ENCODE measurements at places on chromosomes 5 and 9. TPM values are rescaled to one million over a fixed set of nuclear protein-coding genes. Genes with fewer than 3 reads are reported as not detected.

The IFNA21 gene
- polyA plus RNA-seq = not detected

DNA sequence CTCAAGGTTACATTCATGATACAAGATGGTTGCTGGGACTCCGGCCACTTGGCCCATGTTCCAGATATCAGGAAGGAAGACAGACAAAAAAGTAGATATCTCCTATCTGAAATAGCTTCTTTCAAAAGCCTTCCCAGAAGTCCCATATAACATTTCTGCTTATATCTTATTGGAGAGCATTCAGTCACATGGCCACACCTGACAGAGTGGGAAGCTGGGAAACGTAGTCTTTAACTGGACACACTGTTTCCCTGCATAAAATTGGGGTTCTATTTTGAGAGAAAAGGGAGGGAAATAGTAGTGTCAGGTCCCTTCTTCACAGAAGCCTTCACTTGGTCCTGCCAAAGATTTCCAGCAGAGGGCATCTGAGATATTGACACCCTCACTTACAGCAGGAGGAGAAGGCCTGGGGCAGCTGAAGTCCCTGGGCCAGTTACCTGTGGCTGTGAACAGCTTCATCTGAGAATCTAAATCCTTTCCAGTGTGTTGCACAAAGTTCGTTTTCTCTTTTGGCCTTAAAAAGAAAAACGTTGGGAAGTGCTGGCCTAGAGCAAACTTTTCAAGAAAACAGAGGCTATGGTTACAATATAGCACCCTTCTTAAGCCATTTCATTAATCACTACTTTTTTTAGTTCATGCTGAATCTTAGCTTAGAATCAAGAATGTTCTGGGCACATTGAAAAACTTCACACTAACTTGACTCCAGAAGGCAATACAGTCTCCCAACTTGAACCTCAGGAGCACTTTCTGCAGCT lies 33.5 kb downstream of the SPEF2 start:
- H3K4me1 ChIP-seq = no peaks in the 10 kb centered on the region
- no peaks in the 10 kb centered on the region for H3K36me3 ChIP-seq
- no peak for DNase-seq
- H3K4me3 ChIP-seq = no peak overlapping the region

The C5orf46 gene
- polyA plus RNA-seq = 1.0 TPM

DNA sequence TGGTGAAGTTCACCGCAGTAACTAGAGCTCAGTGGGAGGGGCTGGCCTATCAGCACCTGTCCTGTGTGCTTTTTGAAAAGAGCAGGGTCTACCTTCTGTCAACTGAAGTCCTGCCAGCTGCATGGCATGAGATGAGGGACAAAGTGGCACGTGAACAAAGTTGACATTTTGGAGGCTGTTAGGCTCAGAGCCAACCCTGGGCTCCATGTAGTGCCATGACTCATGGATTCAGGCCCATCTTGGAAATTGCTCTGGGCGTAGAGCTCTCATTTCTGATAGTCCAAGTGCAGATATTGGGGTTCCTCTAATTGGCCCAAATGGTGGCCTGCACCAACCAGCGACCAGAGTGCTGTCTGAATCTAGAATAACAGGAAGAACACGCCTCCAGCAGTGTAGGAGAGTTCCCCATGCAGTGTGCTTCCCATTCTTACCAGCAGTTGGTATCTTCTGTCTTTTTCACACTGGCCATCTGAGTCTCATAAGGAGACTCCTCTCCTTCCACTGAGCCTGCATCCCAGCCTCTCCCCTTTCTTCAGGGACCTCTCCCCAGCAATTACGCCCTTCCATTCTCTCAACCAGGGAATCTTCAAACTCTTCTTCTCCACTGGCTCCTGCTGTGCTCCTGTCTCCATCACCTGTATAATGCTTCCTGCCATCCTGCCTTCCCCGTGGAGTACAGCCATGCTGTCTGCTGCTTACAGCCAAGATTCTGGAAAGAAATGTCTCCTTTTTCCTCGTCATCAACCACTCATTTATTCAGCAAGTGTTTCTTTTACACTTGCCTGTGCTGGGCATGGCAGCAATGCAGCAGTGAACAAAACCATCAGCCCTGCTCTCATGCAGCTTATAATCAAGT lies 30.4 kb downstream of the IRF1 start:
- no peak overlapping the region for H3K4me3 ChIP-seq
- no peak for DNase-seq
- H3K4me1 ChIP-seq = peaks cover 56% of the 10 kb centered on the region
- H3K27ac ChIP-seq = no peak overlapping the region
- no peaks in the 10 kb centered on the region for H3K27me3 ChIP-seq
- H3K36me3 ChIP-seq = no peaks in the 10 kb centered on the region

DNA sequence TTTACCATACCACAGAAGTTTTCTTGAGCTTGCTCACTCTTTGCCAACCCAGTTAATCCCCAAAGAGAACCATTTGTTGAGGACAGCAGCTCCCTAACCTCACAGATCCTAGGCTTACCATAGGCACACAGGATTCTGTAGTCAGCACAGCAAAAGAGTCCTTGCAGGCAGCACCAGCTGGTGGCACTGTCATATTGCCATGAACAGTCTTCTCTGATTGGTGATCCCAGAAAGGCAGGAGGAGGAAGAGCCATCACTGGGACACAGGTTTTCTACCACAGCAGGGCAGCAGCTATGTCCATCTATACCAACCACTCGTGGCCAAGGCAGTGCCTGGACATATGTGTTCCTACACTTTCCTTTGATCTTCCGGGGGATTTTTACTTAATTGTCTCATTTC lies 297.1 kb upstream of the CD180 start:
- no peak for DNase-seq
- no peak overlapping the region for H3K27ac ChIP-seq
- no peaks in the 10 kb centered on the region for H3K4me1 ChIP-seq
- no peaks in the 10 kb centered on the region for H3K27me3 ChIP-seq

The ARSI gene
- polyA plus RNA-seq = 1.7 TPM

The CEL gene
- 0.22 TPM for polyA plus RNA-seq

The LAMC3 gene
- not detected for polyA plus RNA-seq

DNA sequence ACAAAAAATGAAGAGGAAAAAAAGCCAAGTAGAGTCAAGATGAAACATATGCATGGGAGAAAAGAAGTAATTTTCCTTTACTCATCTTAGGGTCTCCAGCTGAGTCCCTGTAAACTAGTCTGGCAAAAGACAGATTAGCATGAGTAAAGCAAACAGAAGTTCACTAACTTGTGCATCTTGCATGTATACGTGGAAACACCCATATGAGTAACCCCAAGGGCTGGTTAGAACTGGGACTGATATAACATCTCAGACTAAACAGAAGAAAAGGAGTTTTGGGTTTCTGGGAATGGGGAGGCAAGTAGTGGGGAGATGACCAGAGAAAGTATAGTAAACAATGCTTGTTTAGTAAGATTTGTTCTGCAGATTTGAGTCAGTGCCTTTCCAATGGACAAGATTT lies 20.1 kb upstream of the GLDC start:
- H3K36me3 ChIP-seq = no peaks in the 10 kb centered on the region
- no peak overlapping the region for H3K27ac ChIP-seq
- no peak for DNase-seq
- H3K4me1 ChIP-seq = no peaks in the 10 kb centered on the region
- H3K4me3 ChIP-seq = no peak overlapping the region

The SPOCK1 gene
- polyA plus RNA-seq = 25.6 TPM

- no peaks in the 10 kb centered on the region for H3K36me3 ChIP-seq
- H3K4me1 ChIP-seq = peaks cover 38% of the 10 kb centered on the region
- no peak overlapping the region for H3K4me3 ChIP-seq
- no peak for DNase-seq
- H3K27me3 ChIP-seq = no peaks in the 10 kb centered on the region
- no peak overlapping the region for H3K27ac ChIP-seq
Observed at GRCh38 chr9:115212832-115213231, 94.9 kb upstream of the TNC start.

DNA sequence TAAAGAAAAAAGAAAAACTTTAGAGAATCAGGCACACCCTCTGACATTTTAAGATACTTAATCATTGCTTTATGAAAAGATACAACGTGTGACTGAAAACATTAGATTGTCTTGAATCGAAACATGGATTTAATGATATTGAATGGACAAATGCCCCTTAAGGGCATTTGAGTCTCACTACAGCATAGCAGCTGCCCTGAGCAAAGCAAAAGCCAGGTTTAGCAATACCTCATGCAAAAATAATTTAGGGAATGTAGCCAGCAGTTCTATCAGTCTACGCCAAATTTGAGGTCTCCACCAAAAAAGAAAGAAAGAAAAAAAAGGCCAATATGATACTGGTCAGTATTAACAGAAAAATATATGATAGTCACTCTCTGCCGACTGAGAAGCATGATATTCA lies 56.6 kb upstream of the LMNB1 start:
- no peaks in the 10 kb centered on the region for H3K27me3 ChIP-seq
- no peak overlapping the region for H3K27ac ChIP-seq
- no peaks in the 10 kb centered on the region for H3K4me1 ChIP-seq
- H3K36me3 ChIP-seq = no peaks in the 10 kb centered on the region

GRCh38 chr5:125059255-125060002 lies 313.0 kb upstream of the ZNF608 start:
- no peak for DNase-seq
- no peaks in the 10 kb centered on the region for H3K27me3 ChIP-seq
- H3K4me3 ChIP-seq = no peak overlapping the region
- H3K36me3 ChIP-seq = no peaks in the 10 kb centered on the region
- no peak overlapping the region for H3K27ac ChIP-seq
- peaks cover 11% of the 10 kb centered on the region for H3K4me1 ChIP-seq

The KIF24 gene
- polyA plus RNA-seq = 1.5 TPM
